ENCODE measurements at places on chromosomes 6 and 20. TPM values are rescaled to one million over a fixed set of nuclear protein-coding genes. Genes with fewer than 3 reads are reported as not detected.

Gene IYD
- not detected for total RNA-seq

Gene MCHR2
- total RNA-seq, result not detected

Gene ANKS1A
- total RNA-seq, result 76.9 TPM

Gene PPIL4
- 26.8 TPM for total RNA-seq

Gene TRAPPC3L
- not detected for total RNA-seq

Gene CLPSL2
- not detected for total RNA-seq

Gene TGM3
- not detected for total RNA-seq

Gene TTBK1
- 47.3 TPM for total RNA-seq

Gene PTCRA
- not detected for total RNA-seq

Gene LY6G6F
- total RNA-seq, result not detected

Gene CNKSR3
- total RNA-seq, result 2.0 TPM

Gene WFDC12
- total RNA-seq, result not detected

Gene MAN1A1
- 10.5 TPM for total RNA-seq

Gene BNIP5
- total RNA-seq, result not detected

Gene RAET1E
- total RNA-seq, result not detected

Gene TMC2
- not detected for total RNA-seq

Gene C6orf52
- 4.1 TPM for total RNA-seq

Gene PRL
- total RNA-seq, result not detected

Gene ABHD12
- total RNA-seq, result 101 TPM

Gene ZNF318
- total RNA-seq, result 26.3 TPM

Gene GFRAL
- total RNA-seq, result not detected

Gene PI16
- not detected for total RNA-seq

Gene PTCHD4
- total RNA-seq, result 3.6 TPM

Gene POM121L2
- total RNA-seq, result not detected

Gene ATP6V1G2
- 95.6 TPM for total RNA-seq

Gene SDCBP2
- 4.0 TPM for total RNA-seq

Measured in glutamatergic neuron (in vitro differentiated cells).